ENCODE measurements at places on chromosomes 7 and 10. TPM values are rescaled to one million over a fixed set of nuclear protein-coding genes. Genes with fewer than 3 reads are reported as not detected.

DNA sequence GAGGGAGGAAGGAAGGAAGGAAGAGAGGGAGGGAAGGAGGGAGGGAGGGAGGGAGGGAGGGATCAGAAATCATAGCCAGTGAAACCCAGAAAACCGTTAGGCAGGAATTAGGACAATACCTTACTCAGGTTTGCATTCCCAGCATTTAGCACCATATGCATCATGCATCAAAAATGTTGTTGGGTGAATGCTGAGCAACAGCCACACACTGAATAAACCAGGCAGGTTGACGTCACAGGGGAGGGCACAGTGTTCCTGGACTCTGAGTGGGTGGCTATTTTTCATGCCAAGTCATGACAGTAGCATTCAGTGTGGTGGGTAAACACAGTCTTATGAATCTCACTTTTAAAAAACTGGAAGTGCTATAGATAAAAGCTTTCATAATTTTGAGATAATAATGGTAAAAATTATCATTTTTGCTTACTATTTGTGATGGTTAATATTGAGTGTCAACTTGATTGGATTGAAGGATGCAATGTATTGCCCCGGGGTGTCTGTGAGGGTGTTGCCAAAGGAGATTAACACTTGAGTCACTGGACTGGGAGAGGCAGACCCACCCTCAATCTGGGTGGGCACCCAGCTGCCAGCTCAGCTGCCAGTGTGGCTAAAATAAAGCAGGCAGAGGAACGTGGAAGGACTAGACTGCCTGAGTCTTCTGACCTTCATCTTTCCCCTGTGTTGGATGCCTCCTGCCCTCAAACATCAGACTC lies 199.1 kb upstream of the PRKCQ start:
- no peak for DNase-seq

The CASD1 gene
- polyA plus RNA-seq = 55.0 TPM

The PDCD4 gene
- 226 TPM for polyA plus RNA-seq

The SOSTDC1 gene
- 42.1 TPM for polyA plus RNA-seq
